CD4-positive, alpha-beta memory T cell (primary cell): ENCODE measurements at places on chromosomes 3 and 15. TPM values are rescaled to one million over a fixed set of nuclear protein-coding genes. Genes with fewer than 3 reads are reported as not detected.

The CTSH gene
- 35.6 TPM for total RNA-seq

DNA sequence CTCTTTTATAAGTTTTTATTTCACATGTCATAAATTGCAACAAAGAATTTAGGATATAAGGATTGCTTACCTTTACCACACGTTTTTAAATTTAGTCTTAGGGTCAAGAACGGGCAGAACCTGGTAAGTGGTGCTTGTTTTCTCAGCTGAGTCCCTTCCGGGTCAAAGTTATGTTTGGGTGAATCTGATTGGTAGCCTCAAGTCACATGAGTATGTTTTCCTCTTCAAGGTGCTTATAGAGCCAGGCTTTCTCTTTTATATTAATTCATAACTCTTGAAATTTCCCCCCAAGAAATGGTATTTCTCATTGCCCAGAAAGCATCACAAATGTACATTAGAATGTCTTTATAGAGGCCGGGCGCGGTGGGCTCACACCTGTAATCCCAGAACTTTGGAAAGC, 415.7 kb upstream of the ROBO2 start:
- no peak for DNase-seq
- no peaks in the 10 kb centered on the region for H3K36me3 ChIP-seq
- H3K4me3 ChIP-seq: no peak overlapping the region
- no peaks in the 10 kb centered on the region for H3K4me1 ChIP-seq
- H3K27me3 ChIP-seq: no peaks in the 10 kb centered on the region

- no peaks in the 10 kb centered on the region for H3K36me3 ChIP-seq
- peaks cover 20% of the 10 kb centered on the region for H3K4me1 ChIP-seq
- DNase-seq: no peak
- no peaks in the 10 kb centered on the region for H3K27me3 ChIP-seq
- no peak overlapping the region for H3K4me3 ChIP-seq
- H3K27ac ChIP-seq: no peak overlapping the region
These were observed 348.6 kb upstream of the ICE2 start for GRCh38 chr15:60827492-60827891.

DNA sequence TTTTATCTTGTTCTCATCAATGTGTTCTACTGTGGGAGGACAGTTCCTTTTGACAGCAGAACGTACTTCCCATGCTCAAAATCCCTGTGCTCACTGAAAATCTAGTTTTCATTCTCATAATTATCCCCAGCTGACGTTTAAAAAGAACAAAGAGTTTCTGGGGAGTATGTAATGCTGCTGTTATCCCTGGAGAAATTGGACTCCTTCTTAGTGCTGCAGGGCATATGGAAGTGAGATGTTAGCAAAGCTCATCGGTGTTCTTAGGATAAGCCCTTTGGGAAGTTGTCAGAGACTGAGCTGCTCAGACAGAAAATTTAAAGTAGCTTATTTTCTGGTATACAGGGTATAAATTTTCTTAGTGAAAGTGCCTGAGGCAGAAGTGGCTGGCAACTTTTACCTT, 66.5 kb downstream of the CDAN1 start:
- no peak for DNase-seq
- H3K27ac ChIP-seq: no peak overlapping the region

The LMAN1L gene
- 0.39 TPM for total RNA-seq

DNA sequence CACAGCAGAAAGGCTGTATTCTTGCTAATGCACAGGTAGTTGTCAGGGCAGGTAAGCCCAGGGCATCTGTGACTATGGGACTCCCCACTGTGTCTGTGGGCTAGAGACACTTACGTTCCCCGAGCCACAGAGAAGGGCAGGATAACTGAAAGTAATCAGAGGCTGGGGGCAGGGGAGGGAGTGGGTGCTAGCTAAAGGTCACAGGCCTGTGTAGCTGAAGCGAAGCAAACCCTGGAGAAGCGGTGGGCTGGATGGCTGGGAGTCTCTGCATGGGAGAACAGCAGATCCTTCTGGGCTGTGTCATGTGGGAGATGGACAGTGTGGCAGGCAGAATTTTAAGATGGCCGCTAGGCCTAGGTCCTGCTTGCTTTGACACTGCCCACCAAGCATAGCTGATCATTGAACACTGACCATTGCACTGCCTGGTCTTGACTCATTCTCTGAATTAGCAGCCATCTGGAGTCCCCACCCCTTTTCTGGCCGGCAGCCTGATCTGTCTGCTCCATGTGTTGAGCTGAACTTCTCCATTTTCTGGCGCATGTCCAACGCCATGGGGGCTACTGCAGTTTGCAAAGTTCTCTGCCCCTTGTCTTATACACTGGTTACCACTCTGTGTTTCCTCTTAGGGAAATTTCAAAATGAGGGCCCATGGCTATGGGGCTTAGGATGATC, 110.0 kb downstream of the DGKG start:
- DNase-seq: no peak
- H3K27ac ChIP-seq: no peak overlapping the region
- H3K4me3 ChIP-seq: no peak overlapping the region
- H3K36me3 ChIP-seq: no peaks in the 10 kb centered on the region
- peaks cover 14% of the 10 kb centered on the region for H3K4me1 ChIP-seq

GRCh38 chr3:114756506-114757279, 390.4 kb downstream of the ZBTB20 start:
- H3K27ac ChIP-seq: no peak overlapping the region
- no peak for DNase-seq
- no peaks in the 10 kb centered on the region for H3K4me1 ChIP-seq

The GOLGA6L9 gene
- total RNA-seq: 3.8 TPM

DNA sequence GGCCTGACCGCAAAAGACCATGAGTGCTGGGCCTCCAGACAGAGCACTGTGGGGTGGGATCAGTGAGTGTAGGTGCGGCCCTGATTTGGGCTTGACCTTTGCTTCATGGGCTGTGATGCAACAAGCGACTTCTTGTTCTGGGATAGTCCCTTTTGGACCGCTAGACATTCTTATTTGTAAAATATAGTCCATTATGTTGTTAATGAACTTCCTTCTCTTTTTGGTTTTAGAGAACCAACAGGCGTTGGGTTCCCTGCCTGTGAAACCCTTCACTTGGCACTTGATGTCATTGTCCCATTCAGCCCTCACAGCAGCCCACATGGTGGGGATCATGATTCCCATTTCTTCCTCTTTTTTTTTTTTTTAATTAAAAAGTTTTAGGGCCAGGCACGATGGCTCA, 15.8 kb upstream of the TRH start:
- no peaks in the 10 kb centered on the region for H3K27me3 ChIP-seq
- no peaks in the 10 kb centered on the region for H3K4me1 ChIP-seq
- no peak overlapping the region for H3K4me3 ChIP-seq
- H3K36me3 ChIP-seq: no peaks in the 10 kb centered on the region
- no peak overlapping the region for H3K27ac ChIP-seq

- H3K27me3 ChIP-seq: no peaks in the 10 kb centered on the region
- DNase-seq: no peak
- H3K4me3 ChIP-seq: no peak overlapping the region
- no peak overlapping the region for H3K27ac ChIP-seq
These were observed 186.7 kb downstream of the NLGN1 start for GRCh38 chr3:173584093-173584837.

- DNase-seq: no peak
- no peaks in the 10 kb centered on the region for H3K27me3 ChIP-seq
- H3K4me3 ChIP-seq: no peak overlapping the region
- H3K4me1 ChIP-seq: no peaks in the 10 kb centered on the region
- no peaks in the 10 kb centered on the region for H3K36me3 ChIP-seq
These were observed 816.4 kb downstream of the ROBO1 start for GRCh38 chr3:78951342-78951945.

DNA sequence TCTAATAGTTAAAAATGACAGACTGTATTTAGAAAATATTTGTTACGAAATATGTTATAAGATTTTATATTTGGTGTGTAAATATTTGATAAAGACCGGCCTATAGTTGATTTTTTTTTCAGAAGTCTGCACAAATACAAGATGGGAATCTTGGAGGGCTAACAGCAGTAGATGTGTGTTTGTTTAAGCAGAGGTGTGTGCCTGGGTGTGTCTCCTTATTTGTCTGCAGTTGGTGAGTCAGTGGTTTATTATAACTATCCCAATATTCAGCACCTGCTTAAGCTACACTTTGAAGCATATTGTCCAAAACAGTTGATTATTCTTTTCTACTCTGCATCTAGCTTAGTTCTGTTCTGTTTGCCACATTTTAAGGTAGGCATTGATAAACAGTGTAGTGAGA, 12.4 kb downstream of the GLCE start:
- H3K4me1 ChIP-seq: no peaks in the 10 kb centered on the region
- H3K27me3 ChIP-seq: no peaks in the 10 kb centered on the region
- DNase-seq: no peak
- H3K27ac ChIP-seq: no peak overlapping the region
- no peak overlapping the region for H3K4me3 ChIP-seq

DNA sequence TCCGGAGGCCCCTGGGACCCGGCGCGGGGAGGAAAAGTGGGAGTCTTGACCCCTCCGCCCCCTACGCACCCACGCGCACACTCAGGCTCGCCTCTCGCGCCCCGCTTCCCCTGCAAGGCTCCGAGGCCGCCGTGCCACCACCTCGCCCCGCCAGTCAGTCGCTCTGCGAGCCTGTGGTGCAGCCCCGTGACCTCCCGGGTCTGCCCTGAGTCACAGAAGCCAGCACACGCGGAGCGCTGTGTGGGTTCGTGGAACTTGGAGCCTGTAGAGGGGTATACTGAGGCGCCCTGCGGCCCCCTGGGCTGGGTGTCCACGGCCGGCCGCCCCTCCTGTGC, 380 bp upstream of the ALS2CL start:
- no peaks in the 10 kb centered on the region for H3K27me3 ChIP-seq
- H3K4me1 ChIP-seq: peaks cover 69% of the 10 kb centered on the region
- H3K27ac ChIP-seq: peak overlapping the region; percentile 36
- DNase-seq: no peak
